Lung (tissue), 17 donors: ENCODE measurements at places on chromosomes 1 and 21.

DNA sequence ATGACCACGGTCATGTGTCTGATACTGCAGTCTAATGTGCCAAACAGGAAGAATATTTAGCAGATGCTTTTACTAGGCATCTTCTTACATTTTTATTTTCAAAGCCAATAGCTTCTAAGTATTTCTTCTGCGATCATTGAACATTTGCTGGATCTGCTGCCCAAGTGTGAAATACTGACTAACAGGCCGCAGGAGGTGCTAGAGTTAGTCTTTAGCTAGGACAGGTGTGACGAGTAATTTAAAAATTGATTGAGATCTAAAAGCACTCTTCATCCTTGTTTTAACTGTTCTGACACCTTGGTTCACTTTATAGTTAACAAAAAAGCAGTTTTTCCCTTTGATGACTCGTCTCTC, 748 bp upstream of the FAM78B start:
- DNase-seq = no peak

DNA sequence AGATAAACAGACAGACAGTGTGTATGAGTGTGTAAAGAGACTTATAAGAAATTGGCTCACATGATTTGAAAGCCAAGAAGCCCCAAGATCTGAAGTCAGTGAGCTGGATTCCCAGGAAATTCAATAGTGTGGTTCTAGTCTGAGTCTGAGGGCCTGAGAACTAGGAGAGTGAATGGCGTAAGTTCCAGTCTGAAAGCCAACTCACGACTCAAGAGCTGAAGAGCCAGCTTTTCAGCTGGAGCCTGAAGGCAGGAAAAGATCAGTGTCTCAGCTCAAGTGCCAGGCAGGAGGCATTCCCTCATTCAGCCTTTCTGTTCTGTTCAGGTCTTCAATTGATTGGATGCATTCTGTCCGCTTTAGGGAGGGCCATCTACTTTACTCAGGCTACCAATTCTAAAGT, 257.2 kb downstream of the PLPP3 start:
- no peak for DNase-seq

GRCh38 chr1:157156058-157156541, 17.9 kb upstream of the ETV3 start:
- DNase-seq = peak; percentile 79

DNA sequence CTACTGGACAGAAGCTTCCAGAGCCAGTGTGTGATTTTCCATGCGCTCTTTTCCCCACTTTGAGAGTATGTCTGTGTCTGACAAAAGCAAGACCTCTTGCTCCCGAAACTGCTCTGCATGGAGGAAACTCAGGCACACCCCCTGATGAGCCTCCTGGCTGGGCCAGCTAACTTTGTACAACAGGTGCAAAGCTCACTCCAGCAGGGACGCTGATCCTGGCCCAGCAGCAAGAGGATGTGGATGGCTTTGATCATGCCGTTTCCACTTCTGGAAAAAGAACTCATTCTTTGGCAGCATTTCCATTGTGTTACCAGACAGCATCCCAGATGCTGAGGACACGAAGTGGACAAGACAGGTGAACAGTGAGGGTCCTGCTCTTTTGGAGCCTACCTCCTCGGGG, 103.1 kb downstream of the TLR5 start:
- DNase-seq = no peak

GRCh38 chr1:154483941-154484803, 17.8 kb upstream of the TDRD10 start:
- DNase-seq = no peak

- peak; percentile 36 for DNase-seq
Measured at GRCh38 chr1:3942416-3943122, 42.5 kb upstream of the C1orf174 start.

DNA sequence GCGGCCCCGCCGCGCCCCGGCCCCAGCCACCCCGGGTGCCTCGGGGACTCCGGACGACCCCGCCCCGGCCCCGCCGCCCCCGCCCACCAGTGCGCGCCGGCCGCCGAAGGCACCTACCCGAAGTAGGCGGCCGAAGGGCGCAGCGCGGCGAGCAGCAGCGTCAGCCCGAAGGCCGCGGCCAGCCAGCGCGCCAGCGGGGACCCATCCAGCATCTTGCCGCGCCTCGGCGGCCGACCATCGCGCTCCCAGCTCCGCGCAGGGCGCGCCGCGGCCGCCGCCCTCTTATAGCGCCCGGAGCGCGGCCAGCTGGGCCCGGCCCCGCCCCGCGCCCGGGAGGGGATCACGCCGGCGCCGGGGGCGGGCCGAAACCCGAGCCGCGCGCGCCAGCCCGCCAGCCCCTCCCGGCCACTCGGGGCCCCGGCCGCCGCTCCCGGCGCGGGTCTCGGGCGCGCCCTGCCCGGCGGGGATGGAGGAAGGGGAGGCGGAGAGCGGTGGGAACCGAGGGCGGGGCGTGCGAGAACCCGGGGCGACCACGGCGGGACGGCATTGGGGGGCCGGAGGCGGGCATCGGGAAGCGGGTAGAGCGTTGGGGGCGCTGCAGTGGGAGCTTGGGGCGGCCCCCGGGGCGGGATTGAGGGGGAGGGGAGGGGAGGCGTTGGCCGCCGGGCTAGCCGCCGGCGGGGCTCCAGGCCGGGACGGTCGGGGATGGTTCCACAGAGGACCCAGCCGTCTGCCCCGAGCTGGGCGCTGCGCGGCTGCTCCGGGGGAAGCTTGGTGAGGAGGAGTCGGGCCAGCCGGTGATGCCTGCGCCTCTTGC, at the start of gene WNT9A:
WNT9A (minus strand) TSS at position 257 of the 817 bp plus-strand sequence; CDS start at position 212, 45 bp downstream.
- peak; percentile 71 for DNase-seq

DNA sequence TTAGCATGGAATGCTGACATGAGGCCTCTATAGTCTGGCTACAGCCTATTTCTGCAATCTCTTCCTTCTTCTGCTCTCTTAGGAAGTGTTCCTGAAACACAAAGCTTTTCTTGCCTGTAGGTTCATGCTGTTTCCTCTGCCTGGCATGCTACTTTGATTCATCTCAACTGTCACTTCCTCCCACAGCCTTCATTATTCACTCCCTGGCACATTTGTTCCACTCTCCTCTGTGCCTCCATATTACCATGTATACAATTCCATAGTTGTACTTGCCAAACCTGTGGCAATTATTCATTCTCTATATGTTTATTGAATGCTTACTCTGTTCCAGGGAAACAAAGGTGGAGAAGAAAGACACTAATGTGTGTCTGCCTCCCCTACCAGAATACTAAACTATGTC, 210.2 kb downstream of the LRRC7 start:
- DNase-seq = no peak

GRCh38 chr1:108478429-108479015, 28.4 kb downstream of the NBPF6 start:
- no peak for DNase-seq

DNA sequence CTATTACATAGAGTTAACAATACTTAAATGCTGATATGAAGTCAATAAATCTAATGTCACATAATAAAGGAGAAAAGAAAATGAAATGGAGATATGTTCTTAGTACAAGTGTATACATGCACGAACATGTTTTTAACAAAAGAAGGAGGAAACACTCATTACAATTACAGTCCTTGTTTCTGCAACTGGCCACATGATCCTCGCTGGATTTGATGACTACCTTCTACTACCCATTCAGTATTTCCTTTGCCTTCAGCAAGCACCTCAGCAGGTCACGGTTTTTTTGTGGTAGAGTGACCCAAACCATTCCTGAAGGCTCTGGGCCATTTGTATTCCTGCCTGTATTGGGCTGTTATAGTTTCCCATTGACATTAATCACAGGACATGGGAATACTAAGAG, 172.8 kb upstream of the CXADR start:
- DNase-seq = no peak

DNA sequence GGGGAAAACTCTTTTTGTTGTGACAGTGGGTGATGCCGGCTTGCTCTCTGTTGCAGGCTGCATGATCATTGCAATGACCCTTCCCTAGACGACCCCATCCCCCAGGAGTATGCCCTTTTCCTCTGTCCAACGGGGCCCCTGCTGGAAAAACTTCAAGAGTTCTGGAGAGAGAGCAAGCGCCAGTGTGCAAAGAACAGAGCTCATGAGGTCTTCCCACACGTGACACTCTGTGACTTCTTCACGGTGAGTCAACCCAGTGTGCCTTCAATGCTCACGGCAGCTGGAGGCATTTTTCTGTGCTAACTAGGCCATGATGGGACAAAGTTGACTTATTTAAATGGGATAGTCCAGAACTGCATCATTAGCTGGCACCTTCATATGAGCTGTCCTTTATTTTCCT, 5.7 kb downstream of the UBASH3A start:
- DNase-seq = no peak

DNA sequence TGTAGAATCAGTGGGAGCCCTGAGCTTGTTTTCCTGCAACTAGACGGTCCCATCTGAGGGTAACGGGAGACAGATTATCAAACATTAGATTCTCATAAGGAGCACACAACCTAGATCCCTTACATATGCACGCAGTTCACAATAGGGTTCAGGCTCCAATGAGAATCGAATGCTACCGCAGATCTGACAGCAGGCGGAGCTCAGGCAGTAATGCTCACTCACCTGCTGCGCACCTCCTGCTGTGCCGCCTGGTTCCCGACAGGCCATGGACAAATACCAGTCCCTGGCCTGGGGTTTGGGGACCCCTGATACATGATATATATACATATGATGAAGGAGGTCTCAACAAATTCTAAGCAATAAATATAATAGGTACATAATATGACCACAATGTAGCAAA, 19.7 kb upstream of the SMIM12 start:
- no peak for DNase-seq

DNA sequence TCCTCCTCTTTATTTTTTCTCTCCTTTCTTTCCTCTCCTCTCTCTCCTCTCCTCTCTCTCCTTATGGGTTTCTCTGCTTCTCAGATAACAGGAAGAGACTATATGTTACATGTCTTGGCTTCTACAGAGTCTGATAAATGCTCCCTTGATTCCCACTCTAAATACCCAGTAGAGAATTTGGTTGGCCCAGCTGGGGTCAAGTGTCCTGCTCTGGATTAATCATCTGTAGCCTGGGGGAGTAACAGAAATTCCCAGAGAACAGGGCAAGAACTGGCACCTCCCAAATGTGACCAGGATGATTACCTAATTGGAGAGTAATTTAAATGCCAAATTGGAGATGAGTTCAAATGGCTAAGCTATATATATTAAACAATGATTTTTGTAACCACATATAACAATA, 146.1 kb upstream of the LMO4 start:
- no peak for DNase-seq

GRCh38 chr21:35402061-35402460, 353.0 kb upstream of the RUNX1 start:
- no peak for DNase-seq

DNA sequence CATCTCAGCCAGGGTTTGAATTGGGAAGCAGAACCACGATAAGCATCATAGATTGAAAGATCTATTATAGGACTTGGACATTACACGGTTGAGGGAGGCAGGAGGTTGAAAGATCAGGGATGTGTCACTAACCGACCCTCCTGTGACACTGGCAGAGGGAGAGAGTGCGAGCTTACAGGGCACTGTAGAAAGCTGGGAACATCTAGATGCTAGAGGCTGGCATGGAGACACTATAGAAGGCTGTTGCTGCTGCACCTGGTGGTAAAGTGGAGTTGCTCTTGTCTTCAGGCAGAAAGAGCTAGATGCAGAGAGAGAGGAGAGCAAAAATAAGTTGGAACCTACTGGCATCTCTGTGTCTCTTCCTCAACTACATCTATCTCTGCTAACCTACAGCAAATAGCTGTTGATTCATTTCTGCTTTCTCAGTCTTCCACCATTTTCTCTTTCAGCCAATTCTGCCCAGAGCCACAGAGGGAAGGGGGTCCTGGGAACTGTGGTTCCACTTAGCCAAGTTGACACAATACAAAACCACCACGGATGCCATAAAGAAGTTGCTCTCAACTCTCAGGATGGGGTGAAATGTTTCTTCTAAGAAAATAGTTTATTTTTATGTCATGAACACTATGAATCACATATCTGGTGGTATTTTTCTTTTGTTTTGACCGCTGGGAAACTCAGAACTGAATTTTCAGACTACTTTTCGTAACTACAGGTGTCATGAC, 155.9 kb downstream of the ZNF281 start:
- DNase-seq = no peak

- DNase-seq = no peak
Measured at GRCh38 chr1:67937010-67937409, 103.7 kb upstream of the GNG12 start.

GRCh38 chr1:46302641-46303037, 777 bp downstream of the LRRC41 start:
- peak; percentile 57 for DNase-seq

DNA sequence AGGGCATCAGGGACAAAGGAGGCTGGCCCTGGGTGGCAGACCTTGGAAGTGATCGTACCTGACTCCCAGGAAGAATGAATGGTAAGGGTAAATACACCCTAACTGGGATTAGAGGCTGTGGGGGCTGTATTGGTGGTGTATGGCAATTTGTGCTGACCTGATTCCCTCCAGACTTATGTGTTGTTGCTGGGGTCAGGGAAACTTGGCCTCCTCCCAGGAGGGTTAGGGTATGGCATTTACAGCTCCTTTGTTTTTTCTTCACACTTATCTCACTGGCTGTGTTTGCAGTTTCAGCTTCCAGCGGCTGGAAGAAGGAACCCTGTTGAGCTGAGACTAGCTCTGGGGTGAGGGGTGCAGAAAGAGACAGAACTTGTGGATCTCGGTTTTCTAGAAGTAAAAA, 8.2 kb downstream of the VANGL1 start:
- DNase-seq = peak; percentile 69

- DNase-seq = no peak
Measured at GRCh38 chr1:220389634-220390033, 117.4 kb upstream of the RAB3GAP2 start.

GRCh38 chr1:153552335-153552734, 3.3 kb upstream of the S100A3 start:
- DNase-seq = no peak

- DNase-seq = peak; percentile 94
Measured at GRCh38 chr1:33342041-33342723, 21.3 kb upstream of the A3GALT2 start.

DNA sequence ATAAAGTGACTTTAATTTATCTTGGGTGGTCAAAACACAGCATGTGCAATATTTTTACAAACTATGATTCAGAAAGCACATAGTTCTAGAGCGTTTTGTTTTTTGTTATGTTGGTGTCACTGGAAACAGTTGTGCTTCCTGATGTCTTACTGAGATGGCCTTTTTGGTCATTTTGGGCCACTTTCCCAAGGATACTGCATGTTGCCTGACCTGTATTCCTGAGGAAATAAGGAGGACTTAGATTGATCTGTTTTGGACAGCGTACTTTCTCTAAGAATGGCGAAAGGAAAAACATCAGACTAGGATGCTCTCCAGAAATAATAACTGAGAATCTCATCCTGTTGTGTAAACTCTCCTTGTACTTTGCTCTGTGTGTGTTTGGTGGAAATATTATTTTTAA, 451.2 kb downstream of the USP25 start:
- DNase-seq = no peak

- DNase-seq = no peak
Measured at GRCh38 chr1:54742282-54742681, 22.0 kb downstream of the PARS2 start.

GRCh38 chr21:14888202-14888601, 176.6 kb downstream of the NRIP1 start:
- no peak for DNase-seq
